ENCODE measurements at places on chromosomes 7 and 10.

- no peak for DNase-seq
Measured at GRCh38 chr7:106610996-106611886, 49.7 kb downstream of the CCDC71L start.

DNA sequence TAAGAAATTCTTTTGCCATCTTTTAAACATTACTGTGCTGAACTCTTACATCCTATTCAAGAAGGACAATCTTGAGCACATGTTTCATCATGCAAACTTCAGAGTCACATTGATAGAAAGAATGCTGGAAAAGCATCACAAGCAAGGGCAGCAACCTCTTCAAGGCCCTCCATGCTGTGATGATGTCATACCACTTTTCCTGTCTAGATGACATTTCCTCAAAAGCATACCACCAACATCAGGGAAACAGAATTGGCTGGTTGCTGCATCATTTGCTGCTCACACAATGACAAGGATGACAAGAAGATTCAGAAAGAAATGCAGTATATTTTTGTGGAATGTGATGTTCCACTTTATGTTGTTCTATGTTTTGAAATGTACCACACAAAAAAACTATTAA lies 37.6 kb downstream of the CYP2C8 start:
- no peak for DNase-seq

GRCh38 chr10:3803927-3804741 lies 19.1 kb upstream of the KLF6 start:
- DNase-seq: peak; percentile 46

DNA sequence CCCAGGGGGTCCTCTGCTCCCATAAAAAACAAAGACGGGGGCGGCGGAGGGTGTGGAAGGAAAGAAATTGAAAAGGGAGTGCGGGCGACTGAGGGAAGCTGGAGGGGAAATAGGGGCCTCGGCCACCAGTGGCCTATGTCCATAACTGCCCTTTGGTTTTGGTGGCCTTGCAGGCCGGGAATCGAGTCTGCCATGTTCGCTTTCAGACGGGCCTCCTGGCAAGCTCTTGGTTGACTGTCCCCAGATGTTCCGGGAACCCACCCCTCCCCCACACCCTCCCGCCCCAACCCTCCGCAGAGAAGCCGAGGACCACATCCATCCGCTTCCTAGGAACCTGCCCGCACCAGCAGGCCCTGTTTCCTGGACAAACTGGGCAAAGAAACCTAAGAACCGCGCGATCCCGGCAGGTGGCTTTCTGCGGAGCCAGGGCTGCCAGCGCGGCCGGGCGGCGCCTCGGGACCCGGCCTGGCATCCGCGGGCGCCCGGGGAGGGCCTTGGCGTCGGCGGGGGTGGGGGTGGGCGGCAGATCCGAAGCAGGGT lies 20.0 kb upstream of the GATA3 start:
- peak; percentile 30 for DNase-seq

DNA sequence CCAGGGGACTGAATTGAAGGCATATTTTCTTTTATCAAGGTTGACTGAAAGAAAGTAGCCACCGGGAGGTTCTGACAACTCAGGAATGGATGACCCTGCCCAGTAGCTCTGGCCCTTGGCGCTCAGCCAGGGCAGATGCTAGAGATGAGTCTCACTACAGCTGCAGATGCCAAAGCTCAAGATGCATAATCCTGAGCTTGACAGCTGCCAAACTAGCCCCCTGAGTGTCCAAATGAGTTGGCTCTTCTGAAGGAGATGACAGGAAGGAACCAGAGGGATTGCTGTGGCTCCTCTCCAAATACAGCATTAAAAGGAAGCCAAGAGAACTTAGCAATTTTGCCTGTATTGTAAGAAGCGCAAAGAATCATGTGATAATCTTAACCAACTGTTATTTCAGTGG lies 78.4 kb downstream of the NXPH1 start:
- peak; percentile 40 for DNase-seq

GRCh38 chr10:101932183-101932582 lies 88.6 kb upstream of the KCNIP2 start:
- DNase-seq: no peak

Data from brain (organoid and tissue), 16 donors.